ENCODE measurements at places on chromosomes 6 and 20.

GRCh38 chr6:39415482-39415881 is 93.0 kb upstream of the KCNK16 start:
- DNase-seq = no peak

DNA sequence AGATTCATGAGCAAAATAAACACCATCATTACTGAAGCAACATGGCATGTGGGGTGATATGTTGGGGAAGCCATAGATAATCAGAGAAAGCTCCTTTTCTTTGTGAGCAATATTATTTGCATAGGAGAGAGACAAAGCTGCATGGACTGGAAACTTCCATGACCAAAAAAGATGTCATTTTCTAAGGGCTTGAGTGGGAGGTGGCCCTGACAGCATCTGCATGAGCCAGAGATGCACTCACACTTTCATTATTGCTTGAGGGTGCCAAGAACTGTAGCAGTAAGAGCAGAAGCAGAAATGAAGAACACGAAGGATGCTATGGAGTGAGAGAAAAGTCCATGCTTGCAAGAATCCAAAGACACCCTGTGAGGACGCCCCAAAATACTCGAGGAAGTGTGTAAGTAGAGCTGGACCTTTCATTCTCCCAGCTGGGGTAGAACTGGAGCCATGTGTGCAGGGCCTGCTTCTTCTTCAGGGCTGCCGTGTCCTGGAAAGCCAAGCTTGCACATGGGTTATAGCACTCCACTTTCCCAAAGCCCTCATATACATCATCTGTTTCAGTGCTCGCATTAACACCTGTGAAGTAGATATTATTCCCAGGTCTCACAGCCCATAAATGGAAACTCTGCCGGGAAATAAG is 851.2 kb downstream of the DHX35 start:
- DNase-seq = no peak

- no peak for DNase-seq
These were observed 132.5 kb upstream of the TRAF3IP2 start for GRCh38 chr6:111738156-111738555.

- no peak for DNase-seq
These were observed 21.7 kb downstream of the KIZ start for GRCh38 chr20:21147593-21147992.

DNA sequence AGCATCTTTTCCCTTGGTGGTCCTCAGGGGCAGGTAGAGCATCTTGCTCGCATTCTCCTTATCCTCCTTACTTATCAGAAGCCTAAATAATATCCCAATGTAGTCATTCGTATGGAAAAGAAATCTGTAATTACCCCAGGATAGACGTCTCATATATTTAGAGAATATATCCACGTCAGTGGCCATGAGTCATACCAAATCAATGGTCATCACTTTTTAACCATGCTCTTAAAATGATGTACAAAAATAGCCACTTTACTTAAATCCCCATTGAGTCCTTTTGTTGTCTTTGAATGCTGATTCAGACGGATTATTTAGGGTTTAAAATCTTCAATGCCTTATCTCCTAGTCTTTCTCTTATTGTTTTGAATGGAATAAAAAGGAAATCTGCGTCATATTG is 231.7 kb upstream of the STXBP5 start:
- no peak for DNase-seq

DNA sequence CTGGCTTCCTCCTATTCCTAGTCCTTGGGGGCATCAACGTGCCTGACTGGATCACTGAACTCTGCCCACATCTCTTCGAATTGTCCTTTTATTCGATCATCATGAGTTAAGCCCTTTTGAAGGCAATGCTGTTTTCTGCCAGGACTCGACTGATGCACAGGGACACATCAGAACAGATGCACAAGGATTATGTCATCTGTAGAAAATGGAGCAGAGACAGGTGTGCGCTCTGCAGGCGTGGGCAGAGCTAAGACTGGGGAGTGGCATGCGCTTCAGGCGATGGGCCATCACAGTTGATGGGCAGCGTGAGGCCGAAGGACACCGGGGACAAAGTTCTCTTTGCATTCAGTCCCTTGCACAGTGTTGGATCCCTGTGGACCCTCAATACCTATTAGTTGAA is 13.1 kb downstream of the GABRR1 start:
- DNase-seq = no peak

DNA sequence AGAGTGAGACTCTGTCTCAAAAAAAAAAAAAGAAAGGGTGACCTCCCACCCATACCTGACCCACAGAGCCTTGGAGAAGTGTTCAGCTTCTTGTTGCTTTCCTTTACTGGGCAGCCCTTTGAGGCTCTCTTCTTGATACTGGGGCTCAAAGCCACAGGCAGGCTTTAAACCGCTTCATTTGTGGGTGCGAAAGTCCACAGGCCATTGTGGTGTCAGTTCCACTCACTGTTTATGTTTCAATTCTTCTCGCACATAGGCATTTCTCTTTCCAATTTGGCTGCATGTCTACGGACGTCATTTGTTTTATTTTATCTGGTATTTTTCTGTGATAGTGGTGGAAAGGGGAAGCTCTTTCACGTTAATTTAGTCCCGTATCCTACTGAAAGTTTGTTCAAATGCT is 34.6 kb downstream of the PPARD start:
- DNase-seq = no peak

DNA sequence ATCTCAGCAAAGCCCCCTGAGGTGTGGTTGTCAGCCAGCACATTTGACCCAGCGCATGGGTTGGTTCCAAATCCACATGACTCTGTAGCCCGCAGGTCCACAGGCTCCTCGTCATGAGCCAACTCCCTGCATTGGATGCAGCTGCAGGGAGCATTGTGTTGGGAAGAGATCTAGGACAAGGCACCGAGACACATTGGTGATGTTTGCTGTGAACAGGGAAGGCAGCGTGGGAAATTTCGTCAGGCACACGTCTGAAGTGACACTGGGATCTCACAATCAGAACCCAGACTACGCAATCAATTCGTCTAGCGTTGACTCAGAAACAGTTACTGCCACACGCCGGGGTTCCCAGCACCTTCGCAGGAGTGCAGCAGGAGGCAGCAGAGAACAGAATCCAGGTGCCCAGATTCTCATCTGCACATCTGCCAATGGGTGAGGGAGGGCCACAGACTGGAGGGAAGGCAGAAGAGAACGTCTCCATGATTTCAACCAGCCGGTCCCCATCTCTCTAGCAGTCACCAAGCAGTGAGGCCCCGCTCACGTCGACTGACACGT is 177.0 kb downstream of the TTLL2 start:
- no peak for DNase-seq

DNA sequence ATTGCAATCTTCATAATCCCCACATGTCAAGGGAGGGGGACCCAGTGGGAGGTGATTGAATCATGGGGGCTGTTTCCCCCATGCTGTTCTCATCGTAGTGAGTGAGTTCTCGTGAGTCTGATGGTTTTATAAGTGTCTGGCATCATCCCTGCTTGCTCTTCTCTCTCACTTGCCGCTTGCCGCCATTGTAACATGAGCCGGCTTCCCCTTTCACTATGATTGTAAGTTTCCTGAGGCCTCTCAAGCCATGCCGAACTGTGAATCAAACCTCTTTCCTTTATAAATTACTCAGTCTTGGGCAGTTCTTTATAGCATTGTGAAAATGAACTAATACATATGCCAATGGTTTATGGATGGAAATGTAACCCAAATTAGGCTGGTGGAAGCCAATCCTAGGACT is 109.4 kb upstream of the AKAP12 start:
- DNase-seq = no peak

- DNase-seq = no peak
These were observed 52.6 kb upstream of the NAA20 start for GRCh38 chr20:19964289-19965265.

GRCh38 chr6:146770275-146770964 is 171.6 kb downstream of the ADGB start:
- no peak for DNase-seq

- DNase-seq = no peak
These were observed 207.1 kb downstream of the NFATC2 start for GRCh38 chr20:51335329-51335841.

GRCh38 chr20:38243709-38244020 is 16.9 kb downstream of the KIAA1755 start:
- DNase-seq = no peak

GRCh38 chr6:169345146-169345545 is 91.5 kb upstream of the THBS2 start:
- DNase-seq = no peak

- no peak for DNase-seq
These were observed 75.1 kb downstream of the COL12A1 start for GRCh38 chr6:75130784-75131183.

- no peak for DNase-seq
These were observed 173.2 kb upstream of the FOXA2 start for GRCh38 chr20:22757424-22758183.

DNA sequence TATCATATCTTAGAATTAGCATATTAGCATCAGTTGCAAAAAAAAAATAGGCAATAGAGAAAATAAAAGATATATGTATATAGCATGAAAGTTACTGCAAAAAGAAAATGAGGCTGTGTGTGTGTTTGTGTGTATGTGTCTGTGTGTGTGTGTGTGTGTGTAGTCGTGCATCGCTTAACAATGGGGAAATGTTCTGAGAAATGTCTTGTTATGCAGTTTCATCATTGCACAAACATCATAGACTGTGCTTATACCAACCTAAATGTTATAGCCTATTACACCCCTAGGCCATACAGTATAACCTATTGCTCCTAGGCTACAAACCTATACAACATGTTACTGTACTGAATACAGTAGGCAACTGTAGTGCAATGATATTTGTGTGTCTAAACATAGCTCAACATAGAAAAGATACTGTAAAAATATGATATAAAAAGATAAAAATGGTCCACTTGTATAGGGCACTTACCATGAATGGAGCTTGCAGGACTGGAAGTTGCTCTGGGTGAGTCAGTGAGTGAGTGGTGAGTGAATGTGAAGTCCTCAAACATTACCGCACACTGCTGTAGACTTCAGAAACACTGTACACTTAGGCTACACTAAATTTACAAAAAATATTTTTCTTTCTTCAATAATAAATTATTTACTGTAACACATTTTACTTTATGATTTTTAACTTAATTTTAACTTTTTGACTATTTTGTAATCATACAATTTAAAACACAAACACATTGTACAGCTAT is 805.1 kb downstream of the KIF16B start:
- DNase-seq = no peak

DNA sequence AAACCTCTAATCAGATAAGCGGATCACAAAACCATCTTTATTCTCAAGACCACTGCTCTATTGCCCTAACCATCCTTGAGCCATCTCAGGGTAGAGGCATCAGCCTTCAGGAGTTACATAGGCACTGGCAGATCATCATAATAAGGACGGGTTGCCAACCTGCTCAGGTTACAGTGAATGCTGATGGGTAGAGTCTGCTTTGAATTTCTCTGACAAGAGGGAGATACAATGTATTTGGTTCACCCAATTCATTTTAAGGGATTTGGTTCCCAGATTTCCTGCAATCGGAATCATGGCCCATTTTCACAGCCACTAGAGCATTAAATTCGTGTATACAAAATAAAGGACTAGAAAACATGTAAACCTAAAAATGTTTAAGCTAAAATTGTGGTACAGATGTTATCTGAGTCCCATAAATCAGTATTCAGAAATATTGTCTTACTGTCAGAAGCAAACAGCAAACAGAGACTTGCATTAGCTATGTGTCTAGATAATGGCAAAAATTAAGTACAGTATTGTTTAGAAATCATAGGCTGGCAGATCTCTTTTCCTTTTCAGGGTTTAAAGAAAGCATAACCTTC is 41.9 kb upstream of the TMEM170B start:
- DNase-seq = no peak

GRCh38 chr20:48904566-48905296 is 16.8 kb upstream of the ARFGEF2 start:
- DNase-seq = peak; percentile 59

- no peak for DNase-seq
These were observed 237.4 kb downstream of the GRIK2 start for GRCh38 chr6:101630941-101631340.

GRCh38 chr6:3712827-3713665 is 38.5 kb downstream of the PXDC1 start:
- no peak for DNase-seq

DNA sequence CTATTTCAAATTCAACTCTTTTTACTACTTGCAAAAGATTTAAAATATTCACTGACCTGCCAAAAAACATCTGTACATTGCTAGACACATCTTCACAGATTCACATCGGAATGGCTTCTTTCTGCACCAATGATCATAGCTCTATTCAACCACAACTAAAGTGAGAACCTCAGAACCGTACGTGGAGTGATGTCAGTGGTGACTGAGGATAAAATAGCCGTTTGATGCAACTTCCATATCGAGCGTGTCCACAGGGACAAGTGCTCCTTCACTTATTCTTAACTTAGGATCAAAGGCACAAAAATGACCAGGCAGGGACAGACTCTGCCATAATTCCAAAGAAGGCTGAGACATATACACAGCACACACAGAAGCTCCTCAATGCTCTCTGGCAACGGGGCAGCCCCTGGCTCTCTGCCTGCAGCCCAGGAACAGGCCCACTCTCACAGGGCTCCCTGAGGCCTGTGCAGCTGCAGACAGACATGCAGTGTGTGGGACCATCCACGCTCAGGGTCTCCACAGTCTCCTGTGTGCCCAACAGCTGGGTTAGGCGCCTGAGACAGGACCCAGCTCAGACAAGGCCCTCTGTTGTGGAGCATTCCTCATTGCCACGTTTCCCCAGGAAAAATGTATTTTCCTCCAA is 22.8 kb downstream of the FYN start:
- DNase-seq = no peak

DNA sequence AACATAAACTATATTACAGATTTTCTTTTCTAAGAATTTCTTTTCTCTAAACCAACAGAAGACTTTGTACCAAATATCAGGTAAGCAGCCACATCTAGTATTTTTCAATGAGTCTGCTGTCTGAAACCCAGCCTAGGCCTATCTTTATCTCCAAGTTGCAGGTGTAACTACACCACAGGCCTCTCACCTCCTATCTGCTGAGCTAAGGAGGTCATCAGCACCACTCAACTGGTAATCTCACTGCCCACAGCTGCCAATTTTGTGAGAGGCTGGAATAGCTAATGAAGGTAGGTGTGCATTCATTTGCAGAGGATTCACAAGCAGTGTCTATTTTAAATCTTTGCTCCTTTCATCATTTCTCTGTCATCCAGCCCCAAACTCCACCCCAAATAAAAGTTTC is 584.8 kb downstream of the HDGFL1 start:
- no peak for DNase-seq

DNA sequence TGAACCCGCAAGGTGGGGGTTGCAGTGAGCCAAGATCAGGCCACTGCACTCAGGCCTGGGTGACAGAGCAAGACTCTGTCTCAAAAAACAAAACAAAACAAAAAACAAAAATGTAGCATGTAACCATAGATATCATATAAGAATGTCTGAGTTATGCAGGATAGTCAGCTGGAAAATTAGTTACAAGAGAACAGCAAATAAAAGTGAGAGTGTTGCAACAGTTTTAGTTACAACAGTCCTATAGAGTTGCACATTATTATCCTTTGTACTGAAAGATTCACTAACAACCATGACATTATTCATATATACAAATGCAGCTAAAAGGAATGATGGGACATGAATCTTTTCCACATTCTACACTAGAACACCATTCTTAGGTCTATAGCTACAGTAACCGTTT is 16.4 kb downstream of the RNF24 start:
- DNase-seq = no peak
